ENCODE measurements at places on chromosomes 12 and 14. TPM values are rescaled to one million over a fixed set of nuclear protein-coding genes. Genes with fewer than 3 reads are reported as not detected.
A peak's percentile ranks its signal among the peaks of the same experiment; 100 is the strongest.

- H3K27ac ChIP-seq = no peak overlapping the region
- no peaks in the 10 kb centered on the region for H3K36me3 ChIP-seq
- DNase-seq = no peak
- H3K4me3 ChIP-seq = no peak overlapping the region
These were observed 245.4 kb downstream of the BMP4 start for GRCh38 chr14:53711205-53711604.

The TNFAIP2 gene
- 25.7 TPM for total RNA-seq

GRCh38 chr14:53526200-53526599 is 373.1 kb upstream of the DDHD1 start:
- H3K36me3 ChIP-seq = no peaks in the 10 kb centered on the region
- no peak overlapping the region for H3K4me3 ChIP-seq

DNA sequence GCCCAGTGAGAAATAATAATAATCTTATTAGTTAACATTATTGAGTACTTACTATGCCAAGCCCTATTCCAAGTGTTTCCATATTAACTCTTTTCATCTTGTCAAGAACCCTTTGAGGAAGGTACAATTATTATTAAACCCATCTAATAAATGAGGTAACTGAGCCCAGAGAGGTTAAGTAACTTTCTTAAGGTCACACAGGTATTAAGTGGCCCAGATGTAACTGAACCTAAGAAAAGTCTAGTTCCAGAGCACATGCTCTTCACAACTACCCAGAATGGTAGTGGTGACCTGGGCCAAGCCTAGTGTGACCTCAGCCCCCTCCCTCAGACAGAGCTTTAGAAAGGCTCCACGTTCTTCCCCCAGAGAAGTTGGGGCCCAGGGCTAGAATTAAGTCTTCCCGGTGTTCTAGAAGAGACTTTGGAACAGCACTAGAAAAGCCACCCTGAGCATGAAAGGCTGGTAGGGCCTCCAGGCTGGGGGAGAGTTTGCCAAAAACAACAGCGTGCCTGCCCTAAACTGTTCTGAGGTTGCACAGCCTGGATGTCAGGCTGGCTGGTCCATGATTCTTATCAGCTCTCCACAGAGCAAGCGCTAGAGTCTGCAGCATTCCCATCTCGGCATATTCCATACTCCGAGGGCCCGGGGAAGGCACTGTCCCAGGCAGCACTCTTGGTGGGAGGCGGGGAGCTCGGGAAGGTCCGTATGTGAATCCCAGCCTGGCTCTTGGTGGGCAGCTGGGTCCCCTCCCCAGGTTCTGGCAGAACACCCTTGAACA is 41.3 kb upstream of the CTDSP2 start:
- H3K27ac ChIP-seq = peak overlapping the region; percentile 99
- H3K27me3 ChIP-seq = no peaks in the 10 kb centered on the region
- H3K4me3 ChIP-seq = no peak overlapping the region
- DNase-seq = peak; percentile 46

Data from heart left ventricle (tissue), 16 donors.